Activated B cell treated with CpG ODN at 0.5 μM for 24 hours (primary cell): ENCODE measurements at places on chromosomes 2 and 18. TPM values are rescaled to one million over a fixed set of nuclear protein-coding genes. Genes with fewer than 3 reads are reported as not detected.

Gene TCF23
- total RNA-seq = 0.07 TPM in 1 of 2 replicates, not detected in the other

Gene GKN2
- total RNA-seq = not detected in 2 replicates

DNA sequence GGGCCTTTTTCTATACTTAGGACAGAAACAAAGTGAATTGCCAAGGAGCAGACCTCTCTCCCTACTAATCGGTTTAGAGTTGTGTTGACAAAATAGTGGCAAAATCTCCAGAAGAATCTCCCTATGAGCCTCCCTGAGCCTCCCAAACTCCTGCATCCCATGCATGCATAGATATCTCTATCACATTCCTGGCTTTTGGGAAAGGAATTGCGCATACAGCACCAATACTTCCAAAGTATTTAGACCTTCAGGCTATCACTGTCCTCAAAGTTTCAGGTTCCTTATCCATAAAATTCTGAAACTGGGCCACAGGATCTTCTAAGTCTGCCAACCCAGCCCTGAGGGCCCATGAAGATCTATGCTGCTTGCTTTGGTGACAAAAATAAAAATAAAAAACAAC lies 152.1 kb downstream of the SLC8A1 start:
- no peaks in the 10 kb centered on the region for H3K36me3 ChIP-seq
- no peaks in the 10 kb centered on the region for H3K27me3 ChIP-seq
- no peak for DNase-seq
- no peak overlapping the region for H3K4me3 ChIP-seq
- H3K27ac ChIP-seq = no peak overlapping the region

DNA sequence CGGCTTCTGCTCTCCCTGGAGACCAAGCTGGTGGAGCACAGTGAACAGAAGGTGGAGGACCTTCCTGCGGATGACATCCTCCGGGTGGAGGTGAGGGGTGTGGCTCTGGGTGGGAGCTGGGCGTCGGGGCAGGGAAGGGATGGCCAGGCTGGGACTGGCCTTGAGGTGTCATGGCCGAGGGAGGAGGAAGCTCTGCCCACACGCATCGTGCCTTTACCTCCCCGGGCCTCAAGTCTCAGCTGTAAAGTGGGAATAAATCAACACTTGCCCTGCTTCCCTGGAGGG lies 98.2 kb downstream of the DYSF start:
- H3K27me3 ChIP-seq = peaks cover 14% of the 10 kb centered on the region
- no peak overlapping the region for H3K4me3 ChIP-seq
- H3K27ac ChIP-seq = no peak overlapping the region
- no peak for DNase-seq
- no peaks in the 10 kb centered on the region for H3K36me3 ChIP-seq

GRCh38 chr2:219908538-219908937 lies 281.1 kb downstream of the SLC4A3 start:
- H3K4me3 ChIP-seq = no peak overlapping the region
- no peaks in the 10 kb centered on the region for H3K4me1 ChIP-seq
- H3K27ac ChIP-seq = no peak overlapping the region
- DNase-seq = no peak
- peaks cover 2% of the 10 kb centered on the region for H3K27me3 ChIP-seq

DNA sequence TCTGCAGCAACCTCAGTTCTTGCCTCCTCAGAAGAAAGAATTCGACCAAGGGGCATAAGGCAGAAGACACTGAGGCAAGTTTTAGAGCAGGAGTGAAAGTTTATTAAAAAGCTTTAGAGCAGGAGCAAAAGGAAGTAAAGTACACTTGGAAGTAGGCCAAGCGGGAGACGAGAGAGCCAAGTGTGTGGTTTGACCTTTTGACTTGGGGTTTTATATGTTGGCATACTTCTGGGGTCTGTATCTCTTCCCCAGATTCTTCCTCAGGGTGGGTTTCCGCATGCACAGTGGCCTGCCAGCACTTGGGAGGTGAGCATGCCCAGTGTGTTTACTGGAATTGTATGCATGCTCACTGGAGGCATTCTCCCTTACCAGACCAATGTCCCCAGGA lies 59.3 kb upstream of the ANKRD44 start:
- no peak overlapping the region for H3K4me3 ChIP-seq
- no peak for DNase-seq
- H3K27ac ChIP-seq = no peak overlapping the region
- H3K27me3 ChIP-seq = no peaks in the 10 kb centered on the region
- H3K36me3 ChIP-seq = no peaks in the 10 kb centered on the region
- peaks cover 4% of the 10 kb centered on the region for H3K4me1 ChIP-seq

Gene PROKR1
- 0.05 and 0.09 TPM in 2 replicates for total RNA-seq

GRCh38 chr2:1800716-1801388 lies 56.5 kb upstream of the PXDN start:
- peaks cover 2% of the 10 kb centered on the region for H3K27me3 ChIP-seq
- H3K4me1 ChIP-seq = no peaks in the 10 kb centered on the region
- H3K27ac ChIP-seq = no peak overlapping the region
- no peak overlapping the region for H3K4me3 ChIP-seq

- no peaks in the 10 kb centered on the region for H3K27me3 ChIP-seq
- H3K4me1 ChIP-seq = no peaks in the 10 kb centered on the region
- H3K36me3 ChIP-seq = no peaks in the 10 kb centered on the region
- no peak overlapping the region for H3K27ac ChIP-seq
Measured at GRCh38 chr2:191912764-191913163, 65.9 kb upstream of the CAVIN2 start.

- no peak overlapping the region for H3K4me3 ChIP-seq
- H3K36me3 ChIP-seq = no peaks in the 10 kb centered on the region
- no peaks in the 10 kb centered on the region for H3K4me1 ChIP-seq
- H3K27me3 ChIP-seq = peaks cover 14% of the 10 kb centered on the region
- H3K27ac ChIP-seq = no peak overlapping the region
- no peak for DNase-seq
Measured at GRCh38 chr2:219665926-219666325, 38.5 kb downstream of the SLC4A3 start.

DNA sequence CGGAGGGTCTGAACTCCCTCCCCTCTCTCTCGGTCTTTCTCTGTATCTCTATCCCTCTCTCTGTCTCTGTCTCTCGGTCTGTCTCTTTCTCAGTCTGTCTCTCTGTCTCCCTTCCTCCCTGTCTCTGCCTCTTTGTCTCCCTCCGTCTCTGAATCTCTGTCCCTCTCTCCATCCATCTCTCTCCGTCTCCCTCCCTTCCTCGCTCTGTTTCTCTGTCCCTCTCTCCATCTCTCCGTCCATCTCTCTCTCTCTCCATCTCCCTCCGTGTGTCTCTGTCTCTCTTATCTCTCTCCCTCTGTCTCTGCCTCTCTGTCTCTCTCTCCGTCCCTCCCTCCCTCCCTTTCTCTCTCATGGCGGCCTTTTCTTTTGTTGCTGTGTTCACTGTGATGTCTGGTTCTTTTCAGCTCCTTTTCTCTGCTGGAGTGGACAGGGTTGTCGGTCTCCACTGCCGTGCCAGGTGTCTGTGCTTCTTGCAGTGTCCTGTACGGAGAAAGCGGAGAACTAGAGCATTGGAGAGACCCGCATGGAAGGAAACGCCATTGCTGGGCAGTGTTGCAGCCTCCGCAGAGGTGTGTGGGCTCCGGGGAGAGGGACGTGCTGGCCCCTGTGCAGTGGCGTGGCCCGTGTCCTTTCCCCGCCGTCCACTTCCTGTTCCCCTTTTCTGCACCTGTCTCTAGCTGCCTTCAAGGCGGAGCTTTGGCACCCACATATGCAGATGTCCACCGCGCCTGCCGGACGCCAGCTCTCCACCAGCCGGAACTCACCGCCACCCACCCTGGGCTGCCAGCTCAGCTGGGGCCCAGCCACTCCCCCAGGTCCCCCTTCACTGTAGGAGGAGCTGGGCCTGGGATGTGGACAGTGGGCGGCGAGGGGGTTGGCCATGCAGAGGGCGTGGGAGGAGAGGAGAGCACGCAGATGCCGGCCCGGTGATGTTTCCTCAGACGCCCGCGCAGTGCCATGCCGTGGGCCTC lies 113.1 kb downstream of the NFATC1 start:
- H3K4me3 ChIP-seq = peak overlapping the region; percentile 70
- H3K36me3 ChIP-seq = peaks cover 27% of the 10 kb centered on the region
- peak overlapping the region; percentile 89 for H3K27ac ChIP-seq
- H3K4me1 ChIP-seq = peaks cover 59% of the 10 kb centered on the region
- no peaks in the 10 kb centered on the region for H3K27me3 ChIP-seq

DNA sequence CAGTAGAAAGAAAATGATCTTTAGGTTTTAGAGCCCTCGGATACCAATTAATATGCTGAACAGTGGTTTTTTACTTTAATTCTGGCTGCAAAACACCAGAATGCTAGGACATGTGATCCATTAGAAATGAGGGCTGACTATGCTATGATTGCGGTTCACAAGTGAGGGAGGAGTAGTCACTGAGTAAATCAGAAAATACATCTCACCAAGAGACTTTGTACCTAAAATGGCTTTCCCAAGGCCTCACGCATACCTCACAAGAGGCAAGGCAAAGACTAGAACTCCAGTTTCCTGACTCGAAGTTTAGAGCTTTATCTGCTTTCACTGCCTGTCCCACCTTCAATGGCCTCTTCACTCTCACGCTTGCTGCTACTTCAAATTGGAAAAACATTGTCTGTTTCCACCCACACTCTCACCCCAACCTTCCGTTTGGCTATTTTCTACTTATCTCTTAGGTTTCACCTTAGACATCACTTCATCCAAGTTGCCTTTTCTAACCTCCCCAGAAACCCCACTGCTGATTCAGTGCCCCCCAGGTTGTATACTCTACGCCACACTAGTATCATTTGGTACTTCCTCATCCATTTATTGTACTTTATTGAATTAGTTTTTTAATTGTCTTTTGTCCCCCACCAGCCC lies 5.1 kb upstream of the MBD2 start:
- no peak for DNase-seq
- H3K4me1 ChIP-seq = peaks cover 5% of the 10 kb centered on the region
- no peaks in the 10 kb centered on the region for H3K27me3 ChIP-seq
- H3K4me3 ChIP-seq = no peak overlapping the region
- H3K27ac ChIP-seq = no peak overlapping the region

Gene LCT
- not detected in 2 replicates for total RNA-seq

Gene TUBA4B
- total RNA-seq = 0.20 TPM in 1 of 2 replicates, not detected in the other

Gene LTBP1
- 0.07 TPM in 1 of 2 replicates, not detected in the other for total RNA-seq

Gene SLC38A11
- total RNA-seq = 2.2 and 2.6 TPM in 2 replicates

Gene WDR12
- 57.5 and 63.1 TPM in 2 replicates for total RNA-seq

Gene CCDC148
- not detected in 2 replicates for total RNA-seq

DNA sequence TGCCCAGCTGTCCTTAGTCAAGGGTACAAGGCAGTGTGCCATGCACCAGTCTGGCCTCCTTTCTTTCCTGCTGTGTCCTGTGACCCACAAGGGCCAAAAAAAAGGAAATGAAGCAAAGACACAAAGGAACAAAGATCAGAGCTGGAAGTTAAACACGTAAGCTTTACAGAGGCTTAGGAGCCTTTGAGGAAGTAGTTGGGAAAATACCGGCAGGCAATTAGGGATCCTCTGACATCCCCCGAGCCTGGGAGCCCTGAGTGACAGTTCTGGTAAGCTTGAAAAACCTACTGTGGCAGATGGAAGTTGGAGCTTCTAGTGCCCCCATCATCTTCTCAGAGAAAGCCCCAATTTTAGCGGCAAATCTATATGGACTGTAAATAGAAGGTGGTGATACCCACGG lies 78.5 kb downstream of the SPRED2 start:
- no peak overlapping the region for H3K4me3 ChIP-seq
- H3K36me3 ChIP-seq = no peaks in the 10 kb centered on the region
- no peak for DNase-seq
- H3K27me3 ChIP-seq = peaks cover 11% of the 10 kb centered on the region

Gene GATA6
- total RNA-seq = not detected in 2 replicates

DNA sequence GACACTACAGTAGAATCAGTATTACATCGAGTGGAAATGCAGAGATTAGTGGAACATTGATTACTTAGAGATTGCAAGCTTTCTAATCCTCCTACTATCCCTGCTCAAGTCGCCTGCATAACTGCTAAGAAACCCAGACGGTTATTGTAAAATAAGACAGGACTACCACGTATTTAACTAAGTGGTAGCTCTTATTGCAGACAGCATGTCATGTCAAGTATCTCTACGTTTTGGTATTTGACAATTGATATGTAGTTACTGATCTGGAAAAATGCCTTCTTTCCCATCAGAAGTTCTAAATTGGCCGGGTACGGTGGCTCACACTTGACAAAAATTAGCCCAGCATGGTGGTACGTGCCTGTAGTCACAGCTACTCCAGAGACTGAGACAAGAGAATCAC lies 404.1 kb downstream of the CBLN2 start:
- DNase-seq = no peak
- no peaks in the 10 kb centered on the region for H3K36me3 ChIP-seq
- H3K27me3 ChIP-seq = no peaks in the 10 kb centered on the region

GRCh38 chr2:38617301-38617700 lies 14.6 kb upstream of the HNRNPLL start:
- no peak for DNase-seq
- H3K36me3 ChIP-seq = no peaks in the 10 kb centered on the region
- peaks cover 65% of the 10 kb centered on the region for H3K27me3 ChIP-seq
- H3K4me3 ChIP-seq = no peak overlapping the region
- H3K27ac ChIP-seq = no peak overlapping the region
- peaks cover 8% of the 10 kb centered on the region for H3K4me1 ChIP-seq

Gene EMX1
- 0.22 TPM in 1 of 2 replicates, not detected in the other for total RNA-seq

Gene SERPINB7
- not detected in 2 replicates for total RNA-seq

- no peak overlapping the region for H3K4me3 ChIP-seq
- no peaks in the 10 kb centered on the region for H3K36me3 ChIP-seq
- no peak for DNase-seq
- H3K27ac ChIP-seq = no peak overlapping the region
- H3K4me1 ChIP-seq = peaks cover 35% of the 10 kb centered on the region
Measured at GRCh38 chr2:159922563-159922962, 124.6 kb upstream of the CD302 start.

GRCh38 chr18:74128159-74128558 lies 19.5 kb downstream of the FBXO15 start:
- no peaks in the 10 kb centered on the region for H3K4me1 ChIP-seq
- H3K27me3 ChIP-seq = peaks cover 2% of the 10 kb centered on the region
- DNase-seq = no peak
- H3K27ac ChIP-seq = no peak overlapping the region
- H3K36me3 ChIP-seq = no peaks in the 10 kb centered on the region
